ENCODE measurements at places on chromosomes 11 and 22.
A peak's percentile ranks its signal among the peaks of the same experiment; 100 is the strongest.

DNA sequence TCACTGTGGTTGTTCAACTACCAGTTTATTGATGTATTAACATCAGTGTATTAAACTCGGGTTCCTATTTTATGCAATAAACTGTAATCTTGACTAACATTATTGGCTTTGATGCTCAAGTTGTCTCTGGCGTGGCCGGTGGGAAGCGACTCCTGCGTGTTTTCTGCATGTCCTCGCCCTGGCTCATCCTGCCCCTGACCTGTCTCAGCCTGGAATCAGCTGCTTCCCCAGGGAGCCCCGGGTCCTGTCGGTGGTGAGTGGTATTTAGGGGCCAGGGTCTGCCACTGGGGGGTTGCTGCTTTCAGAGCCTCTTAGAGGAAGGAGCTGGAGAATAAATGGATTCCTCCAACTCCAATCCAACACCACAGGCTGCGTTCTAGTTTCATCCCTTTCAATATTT, 22.5 kb downstream of the IFITM10 start:
- DNase-seq: no peak

- peak; percentile 69 for DNase-seq
These were observed 24.5 kb downstream of the FAM227A start for GRCh38 chr22:38631724-38632123.

DNA sequence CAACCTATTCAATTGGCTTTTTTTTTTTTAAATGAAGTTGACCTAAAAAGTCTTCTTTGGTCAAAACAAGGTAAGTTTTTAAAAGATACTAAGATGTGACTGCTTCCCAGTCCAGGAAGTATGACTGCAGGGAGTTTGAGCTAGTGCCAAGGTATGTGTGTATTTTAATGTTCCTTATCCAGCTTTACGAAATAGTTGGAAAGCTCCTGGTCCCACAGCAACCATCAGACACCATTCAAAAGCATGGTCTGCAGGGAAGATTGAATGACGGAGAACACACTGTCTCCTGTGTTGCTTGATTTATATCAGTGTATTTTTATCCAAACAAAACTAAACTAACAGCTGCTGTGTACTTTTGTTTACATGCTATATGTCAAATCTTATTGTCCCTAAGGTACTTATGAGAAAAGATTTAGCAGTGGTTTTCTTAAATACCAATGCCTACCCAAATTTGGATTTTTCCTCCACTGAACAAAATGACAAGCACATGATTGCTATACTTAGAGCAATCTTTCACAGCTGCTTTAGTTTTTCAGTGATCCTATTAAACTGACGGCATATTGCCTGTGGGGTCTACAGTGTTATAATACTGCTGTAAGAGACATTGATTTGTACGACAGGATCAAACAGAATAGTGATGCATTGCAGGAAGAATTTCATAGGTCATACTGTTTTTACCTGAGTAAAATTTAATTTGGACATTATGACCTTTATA, 122.9 kb downstream of the DCDC1 start:
- no peak for DNase-seq

GRCh38 chr11:59898650-59899049, 20.1 kb downstream of the OOSP3 start:
- no peak for DNase-seq

DNA sequence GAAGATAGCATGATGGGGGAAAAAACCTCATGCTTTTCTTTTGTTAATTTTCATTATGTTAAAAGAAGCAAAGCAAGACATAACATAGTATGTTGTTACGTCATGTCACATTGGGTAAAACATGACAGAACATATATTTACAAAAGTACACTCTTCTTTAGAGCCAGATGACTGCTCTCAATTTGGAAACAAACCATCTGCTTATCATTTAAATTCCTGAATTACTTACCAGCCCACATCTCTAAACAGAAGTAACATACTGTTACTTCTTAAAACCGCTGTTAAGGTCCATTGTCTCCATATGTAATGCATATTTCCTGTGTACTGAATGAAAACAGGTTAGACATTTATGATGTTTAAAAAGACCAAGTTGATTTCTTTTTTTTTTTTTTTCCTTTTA, 100.0 kb downstream of the TMEM135 start:
- DNase-seq: no peak

DNA sequence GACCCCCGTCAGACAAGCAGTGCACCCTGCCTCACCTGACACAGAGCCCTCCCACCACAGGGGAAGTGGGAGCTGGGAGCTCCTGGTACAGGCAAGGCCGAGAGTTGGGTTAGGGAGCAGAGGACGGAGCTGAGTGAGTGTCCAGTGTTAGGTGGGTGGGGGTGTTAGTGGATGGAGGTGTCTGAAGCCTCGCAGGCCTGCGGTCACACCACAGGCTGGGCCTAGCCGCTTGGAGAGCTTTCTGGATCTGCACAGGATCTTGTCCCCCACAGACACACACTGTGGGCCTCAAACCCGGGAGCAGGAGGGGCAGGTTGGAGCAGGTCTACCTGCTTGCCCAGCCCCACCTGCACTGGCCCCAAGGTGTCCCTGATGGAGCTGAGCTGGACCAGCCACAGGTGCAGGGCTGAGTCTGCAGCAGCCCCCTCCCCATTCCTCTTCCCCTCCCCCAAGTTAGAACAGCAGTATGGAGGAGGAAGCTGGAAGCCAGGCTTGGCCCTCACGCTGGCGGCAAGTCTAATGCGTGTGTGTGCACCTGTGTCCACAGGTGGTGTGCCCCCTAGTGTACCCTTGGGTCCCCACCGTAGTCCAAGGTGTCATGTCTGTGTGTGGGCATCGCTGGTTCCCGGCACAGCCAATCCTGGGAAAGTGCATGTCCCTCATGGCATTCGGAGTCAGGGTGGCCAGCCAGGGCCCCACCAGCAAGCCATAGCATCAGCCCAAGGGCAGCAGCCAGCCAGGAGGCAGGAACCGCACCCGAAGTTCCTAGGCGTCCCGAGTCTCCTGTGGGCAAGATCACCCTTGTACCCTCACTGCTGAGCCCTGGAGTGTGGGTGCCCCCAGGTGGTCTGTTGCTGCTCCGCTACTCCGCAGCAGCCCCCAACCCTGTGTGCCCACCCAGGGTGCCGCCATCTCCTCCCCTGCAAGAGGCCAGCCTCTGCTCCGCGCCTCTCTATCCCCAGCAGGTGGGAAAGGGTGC, 2.0 kb upstream of the GATD1 start:
- no peak for DNase-seq

- DNase-seq: no peak
These were observed 920 bp downstream of the TMEM132A start for GRCh38 chr11:60924906-60925853.

GRCh38 chr11:94877443-94878200, 95.7 kb downstream of the CWC15 start:
- DNase-seq: no peak

DNA sequence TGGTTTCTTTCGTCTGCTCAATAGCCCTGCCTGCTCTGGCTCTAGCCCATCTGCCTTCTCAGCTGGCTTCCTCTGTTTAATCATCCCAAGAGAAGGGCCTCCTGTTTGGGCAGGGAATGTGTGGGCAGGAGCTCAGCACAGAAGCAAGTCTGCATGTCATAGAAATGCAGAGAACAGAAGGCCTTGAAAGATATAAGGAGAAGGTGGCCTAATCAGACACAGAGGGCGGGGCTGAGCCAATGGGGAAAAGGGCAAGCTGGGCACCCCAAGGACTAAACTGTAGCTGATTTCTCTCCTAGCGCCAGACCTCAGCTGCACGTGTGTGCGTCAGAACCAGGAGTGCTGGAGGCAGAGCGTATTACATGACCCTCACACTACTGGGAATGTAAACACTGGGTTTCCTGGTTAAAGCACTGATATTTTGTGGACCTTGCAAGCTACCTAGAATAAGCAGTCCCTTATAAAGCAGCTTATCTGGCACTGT, 7.6 kb upstream of the CCKBR start:
- no peak for DNase-seq

DNA sequence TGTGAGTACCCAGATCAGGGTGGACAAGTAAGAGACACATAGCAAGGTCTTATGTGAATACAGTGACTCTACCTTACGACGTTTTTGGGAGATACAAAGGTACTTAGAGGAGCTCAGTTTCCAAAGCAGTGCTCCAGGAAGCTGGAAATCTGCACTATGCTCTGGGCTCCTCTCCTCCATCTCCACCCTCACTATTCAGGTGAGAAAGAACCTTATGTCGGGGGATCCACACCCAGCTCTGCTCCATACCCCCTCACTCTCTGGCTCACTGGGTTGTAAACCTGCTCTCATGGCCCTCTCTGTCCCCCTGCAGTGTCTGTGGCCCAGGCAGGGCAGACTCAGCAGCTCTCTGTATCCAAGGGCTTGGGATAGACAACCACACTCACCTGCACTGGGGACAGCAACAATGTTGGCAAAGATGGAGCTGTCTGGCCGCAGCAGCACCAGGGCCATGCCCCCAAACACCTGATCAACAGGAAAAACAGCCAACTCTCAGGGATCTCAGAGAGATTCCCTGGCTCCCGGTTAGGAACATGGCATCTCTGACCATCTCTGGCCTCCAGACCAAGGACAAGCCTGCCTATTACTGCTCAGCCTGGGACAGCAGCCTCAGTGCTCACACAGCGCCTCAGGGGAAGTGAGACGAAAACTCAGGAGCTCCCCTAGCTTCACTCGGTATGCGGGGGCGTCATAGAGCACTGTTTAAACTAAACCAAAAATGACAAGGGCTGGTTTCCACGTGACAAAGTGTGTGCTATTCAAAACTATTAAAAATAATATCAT, 60.9 kb upstream of the TOP3B start:
- no peak for DNase-seq

DNA sequence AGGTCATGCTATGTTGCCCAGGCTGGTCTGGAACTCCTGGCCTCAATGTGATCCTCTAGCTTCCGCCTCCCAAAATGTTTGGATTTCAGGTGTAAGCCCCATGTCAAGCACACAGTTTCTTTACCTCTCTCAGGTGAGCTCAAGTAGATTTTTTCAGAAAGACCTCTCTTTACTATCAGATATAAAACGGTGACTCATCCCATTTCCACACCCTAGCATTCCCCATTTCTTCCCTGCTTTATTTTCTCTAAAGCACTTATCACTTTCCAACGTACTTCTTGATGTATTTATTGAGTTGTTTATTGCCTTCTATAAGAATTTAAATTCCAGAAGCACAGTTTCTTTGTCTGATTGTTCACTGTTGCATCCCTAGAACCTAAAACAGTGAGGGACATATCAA, 3.7 kb downstream of the TSG101 start:
- DNase-seq: no peak

DNA sequence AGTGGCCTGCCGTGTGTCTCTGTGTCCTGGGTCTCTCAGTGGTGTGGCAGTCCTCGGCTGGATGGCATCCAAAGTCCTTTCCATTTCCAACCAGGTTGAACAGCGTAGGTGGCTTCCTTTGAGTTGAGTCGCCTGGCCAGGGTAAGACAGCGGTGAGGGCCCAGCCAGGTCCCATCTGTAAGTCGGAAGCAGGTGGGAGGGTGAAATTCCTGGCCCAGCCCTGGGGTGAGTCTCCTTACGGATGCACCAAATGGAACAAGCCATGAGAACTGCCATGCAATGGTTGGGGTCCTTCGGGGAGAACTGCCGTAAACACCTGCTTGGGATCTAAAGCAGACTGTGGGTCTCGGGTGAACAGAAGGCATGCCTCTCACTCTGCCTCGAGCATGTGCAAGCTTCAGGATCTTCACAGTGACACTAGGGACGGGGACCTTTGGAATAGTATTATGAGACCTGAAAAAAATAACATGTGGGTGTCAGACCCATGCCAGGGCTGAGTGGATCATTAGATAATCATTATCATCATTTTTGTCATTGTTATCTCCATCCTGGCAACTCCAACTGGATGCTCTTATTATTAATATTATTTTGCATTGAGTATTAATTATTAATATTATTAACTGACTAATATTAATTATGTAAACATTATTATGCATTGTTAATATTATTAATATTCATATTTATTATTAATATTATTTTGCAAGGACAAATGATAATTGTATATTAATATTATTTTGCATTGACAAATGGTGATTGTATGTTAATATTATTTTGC, 57.7 kb upstream of the LINC01488 start:
- DNase-seq: no peak

GRCh38 chr22:30420347-30421125, 5.0 kb upstream of the MTFP1 start:
- no peak for DNase-seq

DNA sequence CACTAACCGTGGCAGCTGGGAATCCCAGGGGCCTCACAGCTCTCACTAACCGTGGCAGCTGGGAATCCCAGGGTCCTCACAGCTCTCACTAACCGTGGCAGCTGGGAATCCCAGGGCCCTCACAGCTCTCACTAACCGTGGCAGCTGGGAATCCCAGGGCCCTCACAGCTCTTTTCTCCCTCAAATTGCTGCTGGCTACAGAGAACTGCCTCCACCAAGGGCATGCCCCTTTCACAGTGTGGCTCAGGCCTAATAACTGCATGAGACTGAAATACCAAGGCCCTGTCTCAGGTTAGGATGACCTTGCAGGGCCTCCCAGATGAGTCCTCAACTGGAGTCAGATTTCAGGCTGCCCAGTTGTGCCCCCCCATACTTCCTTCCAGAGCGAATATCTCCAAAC, 35.1 kb upstream of the GGTLC2 start:
- DNase-seq: no peak

DNA sequence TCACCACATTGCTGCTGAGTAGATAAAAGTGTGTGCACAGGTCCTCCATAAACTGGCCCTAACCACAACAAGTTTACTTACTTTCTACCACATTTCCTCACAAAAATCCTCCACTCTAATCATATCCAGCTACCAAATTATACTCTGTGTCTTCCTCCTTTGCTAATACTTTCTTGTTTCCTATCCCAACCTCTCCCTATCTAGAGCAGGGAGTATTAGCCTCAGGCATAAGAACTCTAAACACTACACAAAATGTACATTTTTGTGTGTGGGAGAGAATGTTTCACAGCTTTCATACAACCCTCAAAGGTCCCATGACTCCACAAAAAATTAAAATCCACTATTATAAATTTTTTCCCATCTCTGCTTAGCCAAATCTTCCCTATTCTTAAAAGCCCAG, 72.4 kb downstream of the ATG16L2 start:
- no peak for DNase-seq

GRCh38 chr11:61034704-61035525, 63.4 kb downstream of the CD6 start:
- DNase-seq: no peak

- peak; percentile 3 for DNase-seq
These were observed 51.9 kb upstream of the USP47 start for GRCh38 chr11:11789735-11790369.

DNA sequence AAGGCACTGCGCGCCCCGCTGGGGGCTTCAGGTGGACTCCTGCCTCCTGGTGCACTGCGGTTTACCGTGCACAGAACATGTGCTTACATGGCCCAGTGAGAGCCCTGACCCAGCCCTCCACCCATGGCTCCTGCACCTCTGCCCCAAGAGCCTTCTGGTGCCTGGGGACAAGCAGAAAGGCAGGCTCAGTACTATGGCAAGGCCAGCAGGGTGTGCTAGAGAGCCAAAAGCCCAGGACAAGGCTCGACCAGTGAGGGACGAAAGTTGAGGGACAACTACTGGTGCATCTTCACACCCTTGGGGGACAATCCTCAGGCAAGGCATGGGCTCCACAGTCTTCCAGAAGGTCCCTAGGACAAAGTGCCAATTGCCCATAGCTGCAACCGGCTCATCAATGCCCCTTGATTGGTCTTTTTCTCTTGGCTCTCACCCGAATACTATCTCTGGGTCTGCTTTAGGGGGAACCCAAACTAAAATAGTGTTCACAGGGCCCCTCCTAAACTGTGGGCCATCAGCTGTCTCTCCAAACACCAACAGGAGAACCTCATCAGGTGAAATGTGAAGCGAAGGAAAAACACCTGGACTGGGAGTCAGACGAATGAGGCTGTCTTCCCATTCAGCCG, 13.5 kb downstream of the PGA5 start:
- DNase-seq: peak; percentile 42

- DNase-seq: no peak
These were observed 62.2 kb downstream of the MICAL2 start for GRCh38 chr11:12172493-12173013.

GRCh38 chr11:35740061-35740799, 77.7 kb downstream of the TRIM44 start:
- no peak for DNase-seq

Measured in MV-4-11 (cell line).